ENCODE measurements at places on chromosomes 2 and 18.

GRCh38 chr2:241812730-241813643, 4.0 kb downstream of the NEU4 start:
- no peak for DNase-seq

GRCh38 chr2:157722580-157723234, 94.0 kb upstream of the ACVR1C start:
- no peak for DNase-seq

DNA sequence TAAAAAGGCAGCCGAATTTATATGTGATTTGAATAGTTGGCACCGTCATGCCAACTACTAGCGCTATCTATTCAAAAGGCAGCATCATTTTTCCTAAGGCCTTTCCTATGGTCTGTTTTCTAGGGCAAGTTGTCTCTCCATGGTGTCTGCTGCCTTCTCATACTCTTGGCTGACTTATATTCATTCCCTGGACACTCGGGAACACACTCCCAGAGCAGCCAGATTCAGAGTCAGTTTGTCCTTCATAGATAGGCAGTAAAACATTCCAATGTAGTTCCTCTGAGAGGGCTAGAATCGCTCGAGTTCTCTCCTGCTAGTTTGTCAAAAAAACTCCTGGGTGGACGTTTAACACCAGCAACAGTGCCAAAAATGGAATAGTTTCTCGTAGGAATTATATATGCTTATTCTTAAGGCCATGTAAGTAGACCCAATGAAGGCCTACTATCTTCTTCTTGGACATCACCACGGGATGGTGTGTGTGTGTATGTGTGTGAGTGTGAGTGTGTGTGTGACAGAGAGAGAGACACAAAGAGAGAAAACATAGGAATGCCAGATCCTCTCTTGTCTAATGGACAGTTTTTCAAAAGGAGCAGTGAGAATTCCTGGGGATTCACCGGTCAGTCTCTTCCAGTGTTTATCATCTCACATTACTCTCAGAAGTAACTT, 129.3 kb upstream of the CTAGE1 start:
- no peak for DNase-seq

- DNase-seq, result no peak
These were observed 79.5 kb downstream of the INPP4A start for GRCh38 chr2:98524168-98524567.

- DNase-seq, result no peak
These were observed 2.5 kb upstream of the SMIM21 start for GRCh38 chr18:75429975-75430374.

GRCh38 chr2:168571061-168571460, 115.0 kb downstream of the CERS6 start:
- no peak for DNase-seq

GRCh38 chr2:203720915-203721672, 14.7 kb downstream of the CD28 start:
- no peak for DNase-seq

DNA sequence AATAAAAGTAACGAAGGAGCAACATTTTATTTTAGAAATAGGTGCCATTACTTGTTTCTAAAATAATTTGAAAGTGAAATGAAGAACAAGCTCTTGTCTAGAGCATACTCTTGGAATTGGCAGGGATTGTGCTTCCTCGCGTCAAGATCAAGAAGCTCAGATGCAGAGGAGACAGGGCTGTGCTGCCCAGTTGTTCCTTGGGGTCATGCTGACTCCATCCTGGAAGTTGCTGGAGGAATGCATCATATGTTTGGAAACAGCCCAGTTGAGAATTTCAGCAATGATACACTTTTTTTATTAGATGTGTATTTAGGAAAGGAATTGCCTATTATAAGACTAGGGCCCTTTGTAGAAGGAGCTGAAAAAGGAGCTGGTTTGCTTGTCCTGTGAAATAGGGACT, 17.2 kb downstream of the LTBP1 start:
- DNase-seq, result no peak

GRCh38 chr2:98730053-98730706, 752 bp downstream of the MGAT4A start:
- DNase-seq, result peak; percentile 58

DNA sequence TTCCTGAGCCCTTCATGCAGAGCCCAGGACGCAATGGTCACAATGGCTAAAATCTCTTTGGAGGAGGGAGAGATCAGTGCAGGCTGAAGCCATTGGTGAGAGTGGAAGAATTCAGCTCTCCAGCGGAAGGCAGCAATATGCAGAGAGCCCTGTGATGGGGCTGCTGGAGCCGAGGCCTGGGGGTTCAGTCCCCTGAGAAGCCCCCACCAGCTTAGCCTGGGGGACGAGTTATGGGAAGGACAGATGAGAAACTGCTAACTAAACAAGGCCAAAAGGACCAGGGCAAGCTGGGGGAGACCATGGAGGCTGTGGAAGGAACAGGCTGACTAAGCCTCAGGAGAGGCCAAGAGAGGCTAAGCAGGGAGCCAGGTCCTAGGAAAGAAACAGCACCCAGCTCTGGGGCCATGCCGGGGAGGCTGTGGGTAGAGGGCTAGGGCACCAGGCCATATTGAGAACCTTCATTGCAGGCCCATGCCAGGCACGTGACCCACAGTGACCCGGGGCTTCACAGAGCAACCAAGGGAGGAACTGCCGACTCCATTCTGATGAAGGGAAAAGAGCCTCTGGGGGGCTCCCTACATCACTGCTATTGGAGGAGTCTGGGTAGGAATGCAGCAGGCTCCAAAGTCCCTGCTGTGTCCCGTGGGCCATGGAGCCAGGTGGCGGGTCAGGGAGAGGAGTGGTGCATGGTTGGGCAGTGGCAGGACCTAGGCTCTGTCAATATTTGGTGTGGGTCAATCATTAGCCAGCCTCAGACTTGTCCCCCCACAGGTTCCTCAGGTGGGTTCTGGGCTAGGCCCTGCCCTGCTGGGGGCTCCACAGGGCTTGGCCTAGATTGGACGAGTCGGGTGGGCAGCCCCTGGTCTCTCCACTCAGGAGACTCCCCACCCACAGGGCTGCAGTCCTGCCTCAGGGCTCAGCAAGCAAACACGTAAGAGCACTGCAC, 19.8 kb downstream of the PROC start:
- no peak for DNase-seq

- no peak for DNase-seq
These were observed 11.6 kb upstream of the RBM44 start for GRCh38 chr2:237786936-237787335.

GRCh38 chr2:12400543-12400942, 316.2 kb upstream of the TRIB2 start:
- no peak for DNase-seq

- DNase-seq, result no peak
These were observed 4.0 kb downstream of the C2orf74 start for GRCh38 chr2:61165946-61166345.

DNA sequence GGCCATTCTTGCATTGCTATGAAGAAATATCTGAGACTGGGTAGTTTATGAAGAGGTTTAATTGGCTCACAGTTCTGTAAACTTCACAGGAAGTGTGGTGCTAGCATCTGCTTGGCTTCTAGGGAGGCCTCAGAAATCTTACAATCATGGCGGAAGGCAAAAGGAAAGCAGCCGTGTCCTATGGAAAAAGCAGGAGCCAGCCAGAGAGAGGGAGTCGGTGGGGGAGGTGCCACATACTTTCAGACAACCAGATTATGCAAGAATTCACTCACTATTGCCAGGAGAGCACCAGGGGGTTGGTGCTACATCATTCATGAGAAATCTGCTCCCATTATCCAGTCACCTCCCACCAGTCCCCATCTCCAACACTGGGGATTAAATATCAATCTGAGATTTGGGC, 64.1 kb downstream of the CPS1 start:
- no peak for DNase-seq

DNA sequence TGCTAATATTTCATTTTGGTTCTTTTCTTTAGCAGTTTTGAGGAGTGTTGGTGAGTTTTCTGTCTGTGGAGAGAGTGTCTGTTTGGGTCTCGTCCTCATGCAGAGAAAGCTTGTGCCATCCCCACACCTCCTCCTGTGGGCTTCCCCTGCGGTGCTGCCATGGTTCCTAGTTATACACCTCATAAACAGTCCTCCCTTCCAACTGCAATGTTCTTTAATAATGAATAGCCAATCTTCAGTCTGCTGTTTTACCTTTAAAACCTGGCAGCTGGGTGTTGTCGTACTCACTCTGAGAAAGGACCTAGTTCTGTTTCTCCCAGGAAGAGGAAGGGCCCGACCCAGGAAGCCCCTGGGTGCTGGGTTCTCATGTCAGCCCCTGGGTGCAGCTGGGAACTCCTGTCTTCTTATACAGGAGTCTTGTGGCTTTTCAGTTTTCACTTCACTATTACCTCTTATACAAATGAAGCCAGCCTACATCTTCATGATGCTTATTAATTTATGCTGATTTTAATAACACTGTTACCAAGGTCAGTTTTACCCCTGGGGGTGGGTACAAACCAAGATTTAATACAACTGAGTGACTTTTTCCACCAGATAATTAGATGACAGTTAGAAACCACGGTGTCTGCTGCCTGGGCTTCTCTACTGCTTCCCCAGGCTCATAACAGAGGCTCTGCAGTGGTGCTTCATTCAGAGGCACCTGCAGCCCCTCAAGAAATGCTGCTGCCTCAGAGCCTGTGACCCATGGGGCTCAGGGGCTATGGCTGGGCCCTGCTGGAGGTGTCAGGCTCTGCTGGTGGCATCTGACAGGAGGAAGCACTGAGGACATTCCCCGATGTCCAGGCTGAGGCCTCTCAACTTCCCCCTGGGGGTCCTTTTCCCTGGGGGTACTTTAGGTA, 59.1 kb downstream of the COA5 start:
- DNase-seq, result no peak

GRCh38 chr2:30178618-30179434, 32.0 kb downstream of the YPEL5 start:
- DNase-seq, result no peak

- no peak for DNase-seq
These were observed 7.3 kb downstream of the FARP2 start for GRCh38 chr2:241363426-241363825.

- DNase-seq, result no peak
These were observed 36.5 kb downstream of the GALNT14 start for GRCh38 chr2:31101701-31102100.

- DNase-seq, result no peak
These were observed 584.2 kb downstream of the SUCLG1 start for GRCh38 chr2:83874712-83875430.

DNA sequence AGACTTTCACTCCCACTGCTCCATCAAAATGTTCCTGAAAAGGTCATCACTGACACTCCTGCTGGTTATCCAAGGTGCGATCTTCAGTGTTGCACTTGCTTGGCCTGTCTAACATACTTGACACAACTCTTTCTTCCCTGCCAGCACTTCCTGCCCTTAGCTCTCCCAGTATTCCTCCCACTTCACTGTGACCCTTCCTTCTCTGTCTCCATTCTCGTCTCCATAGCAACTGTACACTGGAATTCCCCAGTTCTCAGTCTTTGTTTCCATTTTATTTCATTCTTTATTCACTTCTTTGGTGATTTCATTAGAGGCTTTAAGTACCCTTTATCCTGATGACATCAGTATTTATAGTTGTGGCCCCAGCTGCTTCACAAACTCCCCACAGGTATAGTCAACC, 333.0 kb downstream of the IRS1 start:
- no peak for DNase-seq

DNA sequence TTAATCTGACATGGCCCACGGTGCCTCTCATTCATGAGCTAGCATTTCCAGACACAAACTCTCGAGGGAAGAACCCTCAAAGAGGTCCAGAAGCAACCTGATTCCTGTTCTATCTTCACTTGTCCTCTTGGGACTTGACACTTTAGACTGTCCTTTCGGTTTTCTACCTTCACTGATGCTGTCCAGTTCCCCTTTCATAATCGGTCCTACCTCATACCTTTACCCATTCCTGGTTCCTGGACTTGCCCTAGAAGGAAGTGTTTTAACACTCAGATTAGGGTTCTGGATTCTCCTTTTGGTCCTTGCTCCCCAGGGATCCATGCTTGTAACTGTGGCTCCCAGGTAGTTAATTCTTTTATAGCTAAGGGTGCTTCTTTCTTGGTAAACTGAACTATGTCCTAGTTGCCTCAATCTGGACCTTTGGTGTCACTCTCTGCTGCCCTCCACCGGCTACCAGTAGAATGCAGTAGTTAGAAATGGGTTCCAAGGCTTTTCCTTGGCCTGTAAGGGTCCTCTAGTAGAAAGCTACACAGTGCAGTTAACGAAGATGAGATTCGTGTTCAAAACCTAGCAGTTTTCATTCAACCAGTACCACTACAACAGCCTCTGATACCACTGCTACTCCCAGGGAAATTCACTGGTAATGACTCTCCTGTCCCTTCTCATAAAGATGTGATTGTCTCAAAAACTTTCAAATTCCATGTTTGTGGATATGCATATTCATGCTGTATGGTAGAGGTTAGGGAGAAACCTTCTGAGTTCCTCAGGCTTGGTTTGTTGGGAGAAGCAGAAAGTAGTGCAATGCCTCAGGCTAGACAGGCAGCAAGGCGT, 178.1 kb upstream of the CYP26B1 start:
- no peak for DNase-seq

GRCh38 chr2:53880756-53881155, 21.0 kb upstream of the GPR75 start:
- DNase-seq, result no peak

DNA sequence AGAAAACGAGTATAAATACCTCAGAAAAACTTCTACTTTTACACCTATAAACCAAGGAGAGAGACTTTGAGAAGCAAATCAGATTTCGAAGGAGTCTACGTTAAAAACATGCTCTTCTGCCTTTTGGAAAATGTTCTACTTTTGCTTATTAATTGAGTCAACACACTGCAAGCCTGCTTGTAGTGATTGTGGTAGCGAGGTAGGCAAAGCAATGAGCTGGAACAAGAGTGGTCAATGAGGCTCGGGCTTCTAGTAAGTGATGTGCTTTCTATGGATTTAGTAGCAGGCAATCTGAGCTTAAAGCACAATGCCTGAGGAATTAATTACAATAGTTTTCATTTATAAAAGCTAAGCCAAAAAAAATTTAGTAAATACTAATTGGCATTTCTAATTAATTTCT, 103.4 kb upstream of the TFCP2L1 start:
- DNase-seq, result no peak

- no peak for DNase-seq
These were observed 125.6 kb downstream of the CACNB4 start for GRCh38 chr2:151973013-151973900.

DNA sequence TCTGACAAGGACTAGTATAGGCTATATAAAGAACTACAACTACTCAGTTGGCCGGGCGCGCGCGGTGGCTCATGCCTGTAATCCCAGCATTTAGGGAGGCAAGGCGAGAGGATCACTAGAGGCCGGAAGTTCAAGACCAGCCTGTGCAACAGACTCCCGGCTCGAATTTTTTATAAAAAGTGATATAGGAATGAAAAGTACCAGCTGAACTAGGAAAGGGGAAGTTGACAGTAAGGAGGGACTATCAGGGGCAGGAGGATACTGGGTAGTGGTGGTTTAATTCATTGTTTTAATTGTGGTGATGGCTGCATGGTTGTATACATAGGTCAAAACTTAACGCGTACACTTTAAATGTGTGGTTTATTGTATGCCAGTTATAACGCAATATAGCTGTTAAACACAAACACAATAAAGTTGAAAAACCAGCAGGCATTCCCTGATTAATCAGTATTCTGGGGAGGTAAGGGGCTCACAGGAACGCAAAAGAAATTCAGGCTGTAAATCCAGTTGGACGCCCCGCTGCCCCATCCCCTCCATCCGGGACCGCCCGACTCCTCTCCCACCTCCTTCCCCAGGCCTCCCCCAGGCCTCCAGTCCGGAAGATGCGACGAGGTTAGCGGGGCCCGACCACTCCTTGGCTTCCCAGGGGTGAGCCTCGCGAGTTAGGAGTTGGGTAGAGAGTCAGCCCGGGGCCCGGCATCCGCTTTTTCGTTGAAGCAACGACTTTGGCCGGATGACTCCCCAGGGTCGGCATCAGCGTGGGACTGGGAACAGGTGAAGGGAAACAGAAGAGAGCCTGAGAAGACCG, 746 bp upstream of the POLR1B start:
- peak; percentile 71 for DNase-seq

- no peak for DNase-seq
These were observed 95.7 kb upstream of the LINC00305 start for GRCh38 chr18:64244571-64244970.

Data from activated naive CD4-positive, alpha-beta T cell (primary cell).